ENCODE measurements at places on chromosomes 7 and 10.

- H3K4me3 ChIP-seq, result no peak overlapping the region
- H3K4me1 ChIP-seq, result peaks cover 17% of the 10 kb centered on the region
- no peak overlapping the region for H3K27ac ChIP-seq
- no peaks in the 10 kb centered on the region for H3K36me3 ChIP-seq
- DNase-seq, result no peak
These were observed 24.1 kb downstream of the PRF1 start for GRCh38 chr10:70578371-70578947.

DNA sequence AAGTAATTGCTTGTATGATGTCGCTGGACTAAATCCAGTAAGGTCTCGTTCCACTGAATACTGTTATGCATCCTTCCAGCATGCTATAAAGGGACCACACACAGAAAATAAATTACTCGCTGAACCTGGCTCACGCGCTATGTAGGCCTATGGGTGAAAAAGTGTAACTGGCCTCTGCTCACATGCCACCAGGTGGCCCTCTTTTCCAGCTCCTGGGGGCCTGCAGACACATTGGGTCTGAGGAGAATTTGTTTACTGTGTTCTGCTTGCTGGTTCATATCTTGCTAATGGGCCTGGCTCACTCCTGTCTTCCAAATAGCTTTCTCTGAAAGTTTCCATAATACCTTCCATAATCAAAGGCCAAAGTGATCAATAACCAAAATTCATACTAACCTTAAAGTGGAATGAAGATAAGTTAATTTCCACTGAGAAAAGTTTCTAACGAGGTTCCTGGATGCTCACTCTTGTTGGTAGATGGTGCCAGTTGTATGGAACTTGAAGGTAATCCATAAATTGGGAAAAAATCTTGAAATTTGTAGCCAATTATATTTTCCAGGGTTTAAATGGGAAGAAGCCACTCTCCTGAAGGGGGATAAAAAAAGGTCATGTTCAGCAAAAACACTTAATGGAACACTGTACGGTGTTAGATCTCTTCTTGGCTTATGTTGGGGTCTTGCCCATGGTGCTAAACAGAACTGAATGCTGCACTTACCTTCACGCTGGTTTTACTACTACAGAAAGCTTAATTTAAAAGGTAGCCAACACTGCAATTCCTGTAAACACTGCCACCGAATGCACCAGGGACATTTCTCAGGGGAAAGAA lies 27.0 kb upstream of the ZPBP start:
- no peak for DNase-seq
- H3K4me1 ChIP-seq, result no peaks in the 10 kb centered on the region
- no peak overlapping the region for H3K4me3 ChIP-seq
- no peak overlapping the region for H3K27ac ChIP-seq
- no peaks in the 10 kb centered on the region for H3K36me3 ChIP-seq

GRCh38 chr7:151769188-151769821 lies 107.6 kb downstream of the PRKAG2 start:
- H3K4me3 ChIP-seq, result no peak overlapping the region
- H3K27me3 ChIP-seq, result no peaks in the 10 kb centered on the region
- peaks cover 9% of the 10 kb centered on the region for H3K4me1 ChIP-seq
- DNase-seq, result no peak
- H3K27ac ChIP-seq, result no peak overlapping the region

- no peak for DNase-seq
- H3K27ac ChIP-seq, result no peak overlapping the region
- H3K4me3 ChIP-seq, result no peak overlapping the region
- no peaks in the 10 kb centered on the region for H3K36me3 ChIP-seq
- H3K4me1 ChIP-seq, result no peaks in the 10 kb centered on the region
These were observed 188.0 kb downstream of the TAX1BP1 start for GRCh38 chr7:27928001-27928400.

DNA sequence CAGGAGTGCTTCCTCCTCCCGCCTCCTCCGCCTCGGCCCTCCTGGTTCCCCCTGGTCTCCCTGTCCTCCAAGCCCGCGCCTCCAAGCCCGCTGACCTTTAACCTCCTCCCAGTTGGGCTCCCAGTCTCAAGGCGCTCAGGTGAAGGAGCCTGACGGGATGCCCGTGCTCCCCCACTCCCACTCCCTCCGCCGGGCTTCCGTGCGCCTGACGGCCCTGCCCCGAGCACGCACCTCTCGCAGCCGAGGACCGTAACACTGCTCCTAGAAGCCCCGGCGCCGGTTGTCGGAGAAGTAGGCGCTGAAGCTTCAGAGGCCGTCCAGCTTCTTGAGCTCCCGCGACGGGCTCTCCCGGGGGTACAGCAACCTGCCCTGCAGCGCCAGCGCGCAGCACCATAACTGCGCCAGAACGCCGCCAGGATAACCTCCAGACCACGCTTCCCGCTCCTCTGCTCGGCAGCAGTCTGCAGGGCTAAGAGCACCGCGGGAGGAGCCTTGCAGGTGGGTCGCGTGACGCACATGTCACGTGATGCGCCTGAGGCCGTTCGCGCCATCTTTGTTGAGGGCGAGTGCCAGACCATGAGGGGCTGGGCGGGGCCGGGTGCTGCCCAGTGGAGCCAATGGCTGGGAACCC lies 71.0 kb upstream of the ZNF479 start:
- H3K4me1 ChIP-seq, result no peaks in the 10 kb centered on the region
- no peak overlapping the region for H3K4me3 ChIP-seq
- no peak for DNase-seq
- H3K36me3 ChIP-seq, result no peaks in the 10 kb centered on the region
- H3K27me3 ChIP-seq, result no peaks in the 10 kb centered on the region
- H3K27ac ChIP-seq, result no peak overlapping the region

GRCh38 chr10:21649454-21649872 lies 115.4 kb downstream of the MLLT10 start:
- no peaks in the 10 kb centered on the region for H3K27me3 ChIP-seq
- DNase-seq, result no peak
- no peaks in the 10 kb centered on the region for H3K36me3 ChIP-seq
- H3K4me3 ChIP-seq, result no peak overlapping the region

GRCh38 chr10:129131457-129132132 lies 335.4 kb upstream of the MGMT start:
- no peaks in the 10 kb centered on the region for H3K27me3 ChIP-seq
- no peak for DNase-seq
- H3K27ac ChIP-seq, result no peak overlapping the region
- no peaks in the 10 kb centered on the region for H3K36me3 ChIP-seq
- H3K4me3 ChIP-seq, result no peak overlapping the region

GRCh38 chr7:51198654-51199053 lies 118.0 kb downstream of the COBL start:
- DNase-seq, result no peak
- no peak overlapping the region for H3K4me3 ChIP-seq
- H3K36me3 ChIP-seq, result no peaks in the 10 kb centered on the region
- no peak overlapping the region for H3K27ac ChIP-seq

DNA sequence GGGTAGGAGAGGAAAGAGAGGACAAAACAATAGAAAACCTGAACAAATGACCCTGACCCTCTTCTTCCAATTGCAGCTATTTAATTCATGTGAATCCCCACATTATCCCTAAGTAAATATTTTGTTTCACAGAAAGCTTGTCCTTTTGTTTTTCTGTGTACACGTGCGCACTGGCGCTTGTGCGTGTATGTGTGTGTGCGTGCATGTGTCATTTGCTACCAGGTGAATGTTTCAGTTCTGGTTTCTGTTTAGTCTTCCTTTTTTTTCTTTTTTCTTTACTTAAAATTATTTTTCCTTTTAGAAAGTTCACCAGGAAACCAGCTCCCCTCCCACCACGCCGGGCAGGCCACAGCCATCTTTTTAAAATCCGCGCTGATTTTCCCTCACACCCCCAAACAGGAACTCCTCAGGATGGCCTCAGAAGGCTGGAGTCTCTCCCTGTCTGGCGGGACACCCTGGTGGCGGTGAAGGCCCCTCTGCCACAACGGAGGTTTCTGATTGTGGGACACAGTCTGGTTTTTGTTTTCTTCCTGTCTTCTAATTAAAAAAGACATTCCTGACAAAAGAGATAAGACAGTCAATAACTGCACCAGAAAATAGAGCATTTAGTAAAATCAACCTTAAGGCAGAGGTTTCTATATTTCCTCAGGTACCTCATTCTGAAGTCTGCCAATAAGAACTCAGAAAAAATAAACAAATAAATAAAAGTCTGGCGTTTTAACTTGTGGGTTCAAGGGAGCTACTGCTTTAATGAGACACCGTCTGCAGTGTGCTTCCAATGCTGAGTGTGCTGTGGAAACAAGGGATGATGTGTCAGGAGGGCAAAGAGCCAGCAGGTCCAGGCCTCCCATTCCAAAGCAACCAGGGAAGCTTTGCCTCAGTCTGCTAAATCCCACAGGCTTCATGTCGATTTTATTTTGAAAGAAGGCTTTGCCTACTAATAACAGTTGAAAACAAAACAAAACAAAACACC lies 17.4 kb downstream of the IRF5 start:
- no peaks in the 10 kb centered on the region for H3K36me3 ChIP-seq
- no peaks in the 10 kb centered on the region for H3K4me1 ChIP-seq
- DNase-seq, result no peak
- no peak overlapping the region for H3K27ac ChIP-seq
- H3K4me3 ChIP-seq, result no peak overlapping the region

GRCh38 chr10:84523526-84523925 lies 195.1 kb downstream of the CCSER2 start:
- no peak overlapping the region for H3K27ac ChIP-seq
- no peaks in the 10 kb centered on the region for H3K27me3 ChIP-seq
- no peak overlapping the region for H3K4me3 ChIP-seq
- DNase-seq, result no peak

DNA sequence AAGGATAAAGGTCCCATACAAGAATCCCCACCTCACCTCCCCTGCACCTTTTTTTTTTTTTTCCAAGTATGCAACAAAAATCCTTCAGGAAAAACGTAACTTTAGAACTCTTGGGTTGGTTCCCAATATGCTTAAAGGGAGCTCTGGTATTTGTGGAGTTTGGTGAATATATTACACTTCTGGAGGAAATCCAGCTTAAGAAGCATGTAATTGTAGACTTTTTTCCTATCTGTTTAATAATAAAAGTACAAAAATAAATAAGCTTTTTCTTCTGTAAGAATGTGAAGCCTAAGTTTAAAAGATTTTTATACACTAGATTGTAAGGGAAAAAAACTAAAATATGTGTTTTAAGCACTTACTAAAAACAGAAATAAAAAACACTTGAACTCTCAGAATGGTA lies 102.3 kb downstream of the SORBS1 start:
- H3K36me3 ChIP-seq, result no peaks in the 10 kb centered on the region
- no peak overlapping the region for H3K27ac ChIP-seq
- no peaks in the 10 kb centered on the region for H3K4me1 ChIP-seq
- no peak overlapping the region for H3K4me3 ChIP-seq

GRCh38 chr10:72334825-72335393 lies 19.8 kb downstream of the DNAJB12 start:
- DNase-seq, result peak; percentile 74
- no peaks in the 10 kb centered on the region for H3K27me3 ChIP-seq
- H3K4me3 ChIP-seq, result peak overlapping the region; percentile 39
- peaks cover 64% of the 10 kb centered on the region for H3K4me1 ChIP-seq

DNA sequence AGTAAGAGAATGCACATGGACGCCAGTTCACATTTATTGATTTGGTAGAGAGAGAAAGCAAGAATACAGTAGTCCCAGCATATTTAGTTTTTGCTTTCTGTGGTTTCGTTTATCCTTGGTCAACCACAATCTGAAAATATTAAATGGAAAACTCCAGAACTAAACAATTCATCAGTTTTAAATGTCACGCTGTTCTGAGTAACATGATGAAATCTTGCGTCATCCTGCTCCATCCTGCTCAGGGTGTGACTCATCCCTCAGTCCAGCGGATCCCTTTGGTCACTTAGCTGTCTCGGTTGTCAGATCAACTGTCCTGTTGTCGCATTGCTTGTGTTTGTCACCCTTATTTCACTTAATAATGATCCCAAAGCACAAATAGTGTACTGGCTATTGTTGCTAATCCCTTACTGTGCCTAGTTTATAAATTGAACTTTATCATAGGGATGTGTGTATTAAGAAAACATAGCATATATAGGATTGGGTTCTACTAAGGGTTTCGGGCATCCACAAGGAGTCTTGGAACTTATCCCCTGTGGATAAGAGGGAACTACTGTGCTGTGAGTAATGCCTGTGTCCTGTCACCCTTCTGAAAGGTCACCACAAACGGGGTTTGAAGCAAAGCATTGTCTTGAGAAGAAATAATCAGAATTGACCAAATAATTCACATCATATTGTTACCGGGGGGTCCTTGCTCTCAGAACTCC lies 73.6 kb downstream of the OTUD1 start:
- no peaks in the 10 kb centered on the region for H3K36me3 ChIP-seq
- peaks cover 14% of the 10 kb centered on the region for H3K4me1 ChIP-seq
- DNase-seq, result no peak
- H3K4me3 ChIP-seq, result no peak overlapping the region
- no peak overlapping the region for H3K27ac ChIP-seq

- H3K27me3 ChIP-seq, result no peaks in the 10 kb centered on the region
- H3K27ac ChIP-seq, result peak overlapping the region; percentile 45
- no peaks in the 10 kb centered on the region for H3K36me3 ChIP-seq
- DNase-seq, result no peak
- H3K4me1 ChIP-seq, result no peaks in the 10 kb centered on the region
These were observed 37.0 kb upstream of the CNNM1 start for GRCh38 chr10:99292159-99292558.

GRCh38 chr7:148114804-148115203 lies 475.8 kb upstream of the C7orf33 start:
- H3K27me3 ChIP-seq, result no peaks in the 10 kb centered on the region
- no peaks in the 10 kb centered on the region for H3K4me1 ChIP-seq
- DNase-seq, result no peak
- H3K27ac ChIP-seq, result no peak overlapping the region
- H3K36me3 ChIP-seq, result no peaks in the 10 kb centered on the region

DNA sequence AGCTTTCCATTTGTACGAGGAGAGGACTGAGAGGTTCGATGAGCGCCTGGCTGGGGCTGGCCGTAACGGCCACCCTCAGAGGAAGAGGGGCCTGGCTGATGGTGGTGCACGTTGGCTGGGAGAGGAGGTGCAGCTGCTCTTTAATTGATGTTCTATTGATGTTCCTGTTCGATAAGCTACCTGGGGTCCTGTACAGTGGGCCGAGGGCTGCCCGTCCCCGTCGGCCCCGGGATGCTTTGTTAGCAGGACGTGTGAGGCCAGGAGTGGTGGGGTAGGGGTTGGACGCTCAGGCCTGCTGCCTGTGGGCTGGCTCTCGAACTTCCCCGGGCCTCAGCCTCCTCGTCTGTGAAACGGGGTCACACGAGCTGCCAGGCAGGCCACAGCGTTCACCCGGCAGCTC lies 25.4 kb downstream of the FAM20C start:
- no peak for DNase-seq
- no peak overlapping the region for H3K4me3 ChIP-seq
- no peaks in the 10 kb centered on the region for H3K4me1 ChIP-seq
- no peaks in the 10 kb centered on the region for H3K27me3 ChIP-seq
- no peaks in the 10 kb centered on the region for H3K36me3 ChIP-seq

- H3K27ac ChIP-seq, result no peak overlapping the region
- no peaks in the 10 kb centered on the region for H3K4me1 ChIP-seq
- no peaks in the 10 kb centered on the region for H3K36me3 ChIP-seq
- H3K4me3 ChIP-seq, result no peak overlapping the region
- DNase-seq, result no peak
These were observed 143.2 kb upstream of the C7orf33 start for GRCh38 chr7:148447221-148447849.

Measured in esophagus squamous epithelium (tissue), 5 donors.